HTR-8/SVneo (cell line): ENCODE measurements at places on chromosomes 2 and 18.

DNA sequence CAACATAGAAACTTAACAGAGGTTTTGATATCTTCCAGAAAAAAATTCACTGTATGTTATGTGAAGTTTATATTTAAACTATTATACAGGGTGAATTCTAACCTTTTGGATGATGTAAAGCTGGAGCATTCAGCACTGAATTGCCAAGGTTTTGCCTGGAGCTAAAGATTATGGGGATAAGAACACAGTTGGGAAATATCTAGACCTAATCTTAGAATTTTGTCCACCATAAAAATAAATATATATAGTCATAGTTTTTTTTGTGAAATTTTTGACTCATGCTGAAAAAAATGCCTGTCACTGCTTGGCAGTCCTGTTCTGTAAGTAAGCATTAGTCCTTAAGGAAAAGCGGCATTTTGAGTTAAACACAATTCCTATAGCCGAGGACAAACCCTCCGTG lies 339.3 kb upstream of the TMEFF2 start:
- no peak for DNase-seq

- DNase-seq = no peak
These were observed 707.1 kb upstream of the ACVR2A start for GRCh38 chr2:147137711-147138110.

DNA sequence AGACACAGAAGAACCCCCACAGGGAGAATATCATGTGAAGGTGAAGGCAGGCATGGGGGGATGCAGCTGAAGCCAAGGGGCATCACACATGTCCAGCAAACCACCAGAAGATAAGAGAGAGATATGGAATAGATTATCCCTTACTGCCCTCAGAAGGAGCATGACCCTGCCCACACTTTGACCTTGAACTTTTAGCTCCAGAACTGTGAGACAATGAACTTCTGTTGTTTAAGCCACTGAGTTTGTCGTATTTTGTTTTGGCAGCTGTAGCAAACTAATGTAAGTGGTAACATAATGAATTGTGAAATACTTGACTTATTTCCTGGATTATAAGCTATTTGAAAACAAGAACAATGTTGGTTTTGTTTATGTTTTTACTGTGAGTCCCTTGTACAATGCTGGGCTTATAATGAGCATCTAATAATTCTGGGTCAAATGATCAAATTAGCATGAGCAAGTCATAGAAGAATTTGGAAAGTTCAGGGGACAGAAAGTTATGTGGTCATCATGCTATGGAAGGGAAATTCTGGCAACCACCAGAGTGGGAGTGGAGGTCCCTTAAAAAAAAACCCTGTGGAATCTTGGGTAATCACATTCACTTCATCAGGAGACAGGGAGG lies 541.0 kb upstream of the KLHL29 start:
- DNase-seq = no peak

DNA sequence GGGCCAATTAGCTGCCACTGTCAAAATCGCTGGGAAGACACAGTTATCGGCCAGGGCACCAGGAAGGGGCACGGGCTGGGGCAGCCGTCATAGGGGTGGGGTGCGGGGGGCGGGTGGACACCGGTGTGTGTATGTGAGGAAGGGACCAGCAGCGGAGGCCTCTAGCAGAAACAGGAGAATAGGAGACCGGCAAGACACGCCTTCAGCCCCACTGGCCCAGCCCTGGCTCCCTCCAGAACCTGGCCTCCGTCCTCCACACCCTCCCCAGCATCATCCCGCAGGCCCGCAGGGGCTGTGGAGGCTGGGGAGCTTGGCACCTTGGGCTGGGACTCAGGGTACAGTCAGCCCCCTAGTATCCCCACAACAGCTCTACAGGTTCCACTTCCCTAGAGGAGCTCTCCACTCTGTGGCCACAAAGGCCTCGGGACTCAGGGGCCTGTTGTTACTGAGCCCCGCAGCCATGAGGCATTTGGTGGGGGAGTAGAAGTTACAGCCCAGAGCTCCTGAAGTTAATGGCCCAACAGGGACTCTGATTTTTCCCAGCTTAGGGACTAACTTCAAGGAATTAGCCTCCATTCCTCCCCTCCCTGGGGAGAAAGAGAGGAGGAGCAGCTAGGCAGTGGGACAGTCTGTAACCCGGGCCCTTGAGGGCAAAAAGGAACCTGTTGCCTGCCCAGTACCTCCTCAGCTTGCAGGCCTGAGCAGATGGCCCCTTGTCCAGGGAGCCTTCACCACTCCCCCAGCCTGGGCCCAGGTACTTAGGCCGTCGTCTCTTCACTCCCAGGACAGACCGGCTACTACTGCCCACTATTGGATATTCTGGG lies 19.9 kb downstream of the SH2D6 start:
- no peak for DNase-seq

GRCh38 chr18:12093520-12094257 lies at the start of gene ANKRD62:
Gene ANKRD62 (plus strand): TSS chr18:12093843. CDS start chr18:12094018, 175 bp downstream.
- no peak for DNase-seq

DNA sequence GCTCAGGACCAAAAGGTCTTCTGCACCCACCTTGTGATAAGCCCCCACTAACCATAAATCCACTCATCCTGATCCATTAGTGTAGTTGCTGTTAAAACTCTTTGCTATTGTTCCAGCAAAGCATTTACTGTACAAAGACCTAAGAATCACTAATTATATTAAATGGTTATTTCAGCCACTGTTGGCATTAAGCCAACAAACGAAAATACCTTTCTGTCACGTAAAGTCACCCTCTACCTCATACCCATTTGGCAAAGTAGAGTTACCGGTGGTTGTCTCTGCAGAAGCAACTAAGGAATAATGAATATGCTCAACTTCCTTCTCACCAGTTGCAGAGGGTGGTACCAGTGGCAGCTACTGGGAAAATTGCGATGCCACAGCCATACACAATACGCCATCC lies 224.5 kb downstream of the SP3 start:
- no peak for DNase-seq
